Caudate nucleus (tissue), 63 donors: ENCODE measurements at places on chromosomes 3 and 15.

DNA sequence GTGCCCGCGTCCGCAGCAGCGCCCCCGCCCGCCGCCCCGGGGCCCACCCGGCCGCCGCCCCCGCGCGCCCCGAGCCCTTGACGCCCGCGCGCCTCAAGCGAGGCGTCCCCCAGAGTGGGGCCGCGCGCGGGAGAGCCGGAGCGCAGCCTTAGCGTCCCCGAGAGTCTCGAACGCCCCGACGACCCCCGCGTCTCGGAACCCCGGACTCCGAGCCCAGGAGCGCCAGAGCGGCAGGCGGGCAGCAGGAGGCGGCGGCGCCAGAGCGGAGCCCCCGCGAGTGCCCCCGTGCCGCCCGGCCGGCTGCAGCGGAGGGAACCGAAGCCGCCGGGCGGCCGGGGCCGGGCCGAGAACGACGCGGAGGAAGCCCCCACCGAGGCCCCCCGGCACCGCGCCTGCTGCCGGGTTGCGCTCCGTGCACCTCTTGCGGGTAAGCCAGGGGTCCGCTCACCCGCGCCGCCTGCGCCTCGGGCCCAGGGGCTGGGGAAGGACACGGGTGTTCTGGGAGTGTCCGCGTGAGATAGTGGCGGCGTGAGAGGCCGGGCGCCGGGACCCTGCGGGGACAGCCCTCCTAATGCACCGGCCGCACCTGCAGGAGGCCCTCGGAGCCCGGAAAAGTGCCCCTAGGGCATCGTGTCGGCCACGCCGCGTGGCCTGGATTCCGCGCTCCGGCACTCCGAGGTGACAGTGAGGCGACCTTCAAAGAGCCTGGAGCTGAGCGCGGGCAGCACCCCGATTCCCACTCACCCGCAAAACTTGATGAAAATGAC, 52.0 kb upstream of the ULK4 start:
- DNase-seq = no peak

- DNase-seq = no peak
These were observed 15.4 kb upstream of the CHRNA7 start for GRCh38 chr15:32014953-32015352.

DNA sequence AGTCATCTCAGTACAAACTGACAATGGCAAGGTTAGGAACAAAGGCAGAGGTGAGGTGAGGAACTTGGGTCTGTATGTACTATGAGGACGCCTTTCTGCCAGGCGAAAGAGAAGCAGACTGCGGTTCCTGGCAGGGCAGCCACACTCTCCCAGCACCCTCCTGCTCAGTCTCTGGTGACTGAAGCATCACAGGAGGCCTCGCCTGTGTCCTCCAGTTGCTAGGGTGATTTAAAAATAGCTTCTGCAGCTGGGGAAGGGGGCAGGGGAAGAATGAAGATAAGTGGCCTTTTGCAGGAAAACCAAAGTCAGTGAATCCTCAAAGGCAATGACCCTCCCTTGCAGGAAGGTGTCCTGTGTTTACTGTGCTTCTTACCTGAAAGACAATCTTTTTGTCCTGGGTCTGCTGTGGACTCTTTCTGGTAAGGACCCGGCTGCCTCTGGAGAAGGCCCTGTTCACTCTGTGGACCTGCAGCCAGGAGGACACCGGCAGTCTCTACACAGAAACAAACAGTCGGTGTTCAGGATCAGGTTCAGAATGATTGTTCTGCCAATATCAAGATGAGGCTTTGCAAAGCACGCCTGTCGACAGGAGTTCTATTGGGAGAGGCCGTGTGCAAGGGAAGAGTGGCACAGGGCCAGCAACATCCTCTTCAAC, 65.7 kb upstream of the DGKG start:
- no peak for DNase-seq

DNA sequence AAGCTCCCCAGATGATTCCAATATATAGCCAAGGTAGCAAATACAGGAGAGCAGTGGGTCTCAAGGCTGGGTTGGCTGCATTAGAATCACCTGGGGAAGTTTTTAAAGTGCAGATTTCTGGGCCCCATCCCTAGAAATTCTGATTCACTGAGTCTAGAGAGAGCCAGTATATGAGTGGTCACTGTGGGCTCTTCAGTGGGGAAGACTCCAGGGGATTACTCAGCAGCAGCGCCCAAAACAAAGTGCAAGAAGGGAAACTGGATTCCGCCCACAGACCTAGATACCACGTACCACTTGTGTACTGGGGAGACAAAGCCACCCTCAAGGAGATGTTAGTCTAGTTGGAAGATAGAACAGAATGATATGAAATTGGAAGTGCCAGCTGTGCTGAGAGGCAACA, 40.0 kb downstream of the NME9 start:
- no peak for DNase-seq

DNA sequence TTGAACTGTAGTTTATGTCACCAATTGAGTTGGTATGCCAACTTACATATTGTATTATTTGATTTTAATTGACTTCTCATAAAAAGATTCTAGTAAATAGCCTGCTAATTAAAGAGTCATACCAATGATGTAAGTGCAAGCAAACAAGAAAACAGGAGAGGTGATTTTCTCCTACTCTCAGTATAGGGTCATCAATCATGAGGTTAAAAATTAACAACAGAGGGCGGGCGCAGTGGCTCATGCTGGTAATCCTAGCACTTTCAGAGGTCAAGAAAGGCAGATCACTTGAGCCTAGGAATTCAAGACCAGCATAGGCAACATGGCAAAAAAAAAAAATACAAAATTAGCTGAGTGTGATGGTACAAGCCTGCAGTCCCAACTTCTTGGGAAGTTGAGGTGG, 108.7 kb downstream of the MYO9A start:
- DNase-seq = no peak

DNA sequence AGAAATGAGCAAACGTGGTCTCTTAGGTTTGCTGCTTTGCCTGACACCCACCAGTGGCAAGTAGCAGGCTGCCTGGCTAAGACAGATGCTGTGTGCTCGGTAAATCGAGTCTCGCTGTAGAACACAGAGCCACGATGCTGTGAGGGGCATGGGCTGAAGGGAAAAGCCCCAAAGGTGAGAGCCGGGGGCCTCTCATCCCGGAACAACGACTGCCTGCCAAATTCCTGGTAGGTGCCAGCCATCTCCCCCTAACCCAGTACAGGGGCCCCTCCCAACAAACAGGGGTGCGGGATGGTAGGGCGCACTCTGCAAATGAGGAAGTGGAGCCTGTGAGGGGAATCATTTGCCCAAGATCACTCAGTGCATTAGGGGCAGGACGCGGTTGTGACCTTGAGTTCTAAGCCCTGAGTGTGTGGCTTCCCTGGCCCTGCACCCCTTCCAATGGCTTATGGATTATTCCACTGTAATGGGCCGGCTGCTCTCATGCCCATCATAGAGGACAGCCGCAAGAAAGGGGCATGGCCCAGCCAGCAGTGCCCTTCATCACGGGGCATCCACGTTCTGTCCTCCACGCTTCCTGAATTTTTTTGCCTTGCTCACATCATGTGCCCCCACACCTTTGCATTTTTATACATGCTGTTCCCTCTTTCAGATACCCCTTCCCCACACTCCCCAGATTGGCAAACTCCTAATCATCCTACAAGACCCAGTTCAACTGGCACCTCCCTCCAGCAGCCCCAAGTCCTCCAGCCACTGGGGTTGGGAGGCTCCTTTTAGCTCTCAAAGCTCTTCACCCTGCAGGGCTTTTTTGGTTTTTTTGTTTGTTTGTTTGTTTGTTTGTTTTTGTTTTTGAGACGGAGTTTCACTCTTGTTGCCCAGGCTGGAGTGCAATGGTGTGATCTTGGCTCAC, 125.4 kb downstream of the NUP210 start:
- DNase-seq = no peak

GRCh38 chr3:194029846-194030245, 106.1 kb upstream of the HES1 start:
- DNase-seq = no peak
